ENCODE measurements at places on chromosomes 6 and 20. TPM values are rescaled to one million over a fixed set of nuclear protein-coding genes. Genes with fewer than 3 reads are reported as not detected.

Gene TRIM40
- 1.0 TPM for total RNA-seq

Gene LYRM4
- total RNA-seq: 22.9 TPM

Gene KIAA0408
- total RNA-seq: 6.4 TPM

Gene SUPT3H
- total RNA-seq: 6.8 TPM

Gene FILIP1
- 6.0 TPM for total RNA-seq

Gene COL21A1
- 59.2 TPM for total RNA-seq

Gene MUC22
- total RNA-seq: 0.03 TPM

Gene SIRPB1
- total RNA-seq: 0.12 TPM

Gene ULBP3
- total RNA-seq: 6.6 TPM

Gene CCN6
- total RNA-seq: not detected

Gene LPA
- total RNA-seq: 1.4 TPM

Gene SYTL3
- 1.7 TPM for total RNA-seq

Gene MATN4
- not detected for total RNA-seq

Gene PACRG
- total RNA-seq: 0.32 TPM

Gene LRRC73
- not detected for total RNA-seq

Gene SRSF12
- 7.3 TPM for total RNA-seq

Gene RAB22A
- 24.0 TPM for total RNA-seq

Gene LRRN4
- total RNA-seq: 19.2 TPM

Gene HLA-DQA1
- not detected for total RNA-seq

Gene TRAPPC3L
- not detected for total RNA-seq

Gene RNF182
- total RNA-seq: 1.2 TPM

Gene MAN1A1
- total RNA-seq: 245 TPM

Gene PTCHD4
- total RNA-seq: 2.3 TPM

Gene AFG1L
- total RNA-seq: 9.9 TPM

Gene LY6G6C
- not detected for total RNA-seq

Gene SOBP
- 2.1 TPM for total RNA-seq

Gene TCP11
- total RNA-seq: not detected

Gene GCNT2
- total RNA-seq: 36.4 TPM

Gene FOXA2
- 7.9 TPM for total RNA-seq

Gene KIF16B
- 18.3 TPM for total RNA-seq

Gene MEI4
- total RNA-seq: 0.27 TPM

Gene FAM184A
- total RNA-seq: 14.1 TPM

Gene PCK1
- 12.0 TPM for total RNA-seq

Gene PLCB4
- 15.0 TPM for total RNA-seq

Gene ARG1
- total RNA-seq: 104 TPM

Measured in hepatocyte (in vitro differentiated cells).